ENCODE measurements at places on chromosomes 7 and 10.

DNA sequence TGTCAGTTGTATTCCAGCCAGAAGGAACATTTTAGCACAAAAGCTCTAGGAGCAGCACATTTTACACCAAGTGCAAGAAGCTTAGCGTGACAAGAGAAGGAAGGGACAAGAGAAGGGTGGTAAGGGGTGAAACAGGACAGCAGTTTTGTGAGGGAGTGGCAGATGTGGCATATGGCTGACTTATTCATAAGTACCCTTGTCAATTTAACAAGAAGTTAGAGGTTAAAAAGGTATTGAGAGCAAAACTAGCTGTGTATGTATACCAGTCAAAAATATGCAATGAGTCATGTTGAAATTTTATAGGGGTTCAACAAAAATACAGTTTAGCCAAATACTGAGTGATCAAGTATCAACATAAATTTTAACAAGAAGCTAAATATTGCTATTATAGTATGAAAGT is 561.5 kb upstream of the POT1 start:
- no peak for DNase-seq

DNA sequence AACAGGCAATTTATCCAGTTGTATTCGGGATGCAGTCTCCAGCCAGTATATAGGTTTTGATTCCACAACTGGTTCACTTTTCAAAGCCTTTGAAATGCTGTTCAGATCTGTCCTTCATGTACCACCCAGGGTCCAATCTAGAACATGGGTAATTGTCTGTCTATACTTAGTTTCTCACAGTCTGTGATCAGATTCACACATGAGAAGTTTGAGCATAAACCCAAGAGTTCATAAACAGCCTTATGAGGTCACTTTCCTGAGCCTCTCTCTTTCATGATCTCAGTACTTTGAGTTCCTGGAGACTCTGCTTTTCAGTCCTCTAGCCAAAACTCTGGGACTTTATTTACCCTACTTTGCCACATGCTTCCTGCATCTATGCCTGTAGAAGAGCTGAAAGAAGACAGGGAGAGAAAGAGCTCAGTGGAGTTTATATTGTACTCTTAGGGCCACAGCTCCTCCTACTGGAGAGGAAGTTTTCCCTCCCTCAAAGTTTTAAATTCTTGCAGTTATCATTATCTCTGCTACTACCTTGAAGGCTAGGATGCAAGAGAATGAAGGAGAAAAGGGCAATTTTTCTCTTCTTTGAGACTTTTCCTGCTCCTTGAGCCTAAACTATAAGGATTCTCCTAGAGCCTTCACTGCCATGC is 172.0 kb downstream of the ZEB1 start:
- peak; percentile 66 for DNase-seq

GRCh38 chr10:3375505-3375904 is 202.9 kb upstream of the PITRM1 start:
- no peak for DNase-seq

DNA sequence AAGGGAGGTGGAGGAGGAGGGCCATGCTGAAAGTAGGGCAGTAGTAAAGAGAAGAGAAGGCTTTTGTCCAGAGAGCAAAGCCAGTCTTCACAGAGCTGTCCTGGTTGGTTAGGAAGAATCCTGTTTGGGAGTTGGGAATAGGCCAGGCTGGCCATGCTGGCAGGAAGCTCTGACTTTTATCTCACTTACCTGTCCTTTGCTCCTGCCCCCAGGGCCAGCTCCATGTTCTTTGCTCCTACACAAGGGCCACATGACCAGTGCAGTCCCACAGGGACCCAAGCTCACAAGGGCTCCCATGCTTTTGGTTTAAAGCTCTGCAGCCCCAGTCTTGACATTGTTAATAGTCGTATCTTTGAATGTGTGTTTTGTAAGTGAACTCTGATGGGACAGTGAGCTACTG is 161.6 kb upstream of the KMT2E start:
- no peak for DNase-seq

- no peak for DNase-seq
Observed at GRCh38 chr10:97047083-97047736, 138.5 kb downstream of the SLIT1 start.

DNA sequence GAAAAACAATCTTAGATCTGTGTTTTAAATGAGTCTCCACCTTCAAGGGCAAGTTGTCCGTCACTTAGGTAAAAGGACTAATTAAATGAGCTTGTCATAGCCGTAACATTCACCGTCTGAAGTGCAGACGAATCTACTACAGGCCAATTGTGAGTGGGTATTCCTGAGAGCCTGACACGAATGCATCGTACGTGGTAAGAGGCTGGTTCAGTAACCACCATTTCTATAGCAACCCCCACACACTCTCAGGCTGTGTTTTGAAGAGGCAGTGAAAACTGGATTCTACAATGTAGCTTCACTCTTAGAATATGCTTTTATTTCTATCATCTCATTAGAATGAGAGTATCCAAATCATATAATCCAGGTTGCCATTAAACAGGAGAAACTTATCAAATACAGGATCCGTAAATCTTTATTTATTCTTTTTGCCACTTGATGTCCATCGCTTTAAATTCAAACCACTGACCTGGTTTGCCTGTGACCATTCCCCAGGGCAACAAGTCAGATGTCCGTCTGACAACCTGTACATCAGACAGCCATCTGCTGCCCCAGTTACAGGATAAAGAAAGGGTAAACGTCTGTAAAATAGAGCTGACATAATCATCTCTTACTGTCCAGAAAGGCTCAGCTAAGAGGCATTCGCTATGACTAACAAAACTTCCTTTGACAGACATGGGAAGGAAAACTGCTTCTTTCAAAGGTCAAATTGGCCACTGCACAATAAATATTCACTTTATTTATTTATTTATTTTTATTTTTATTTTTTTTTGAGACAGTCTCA is 70.3 kb upstream of the NMT2 start:
- no peak for DNase-seq

DNA sequence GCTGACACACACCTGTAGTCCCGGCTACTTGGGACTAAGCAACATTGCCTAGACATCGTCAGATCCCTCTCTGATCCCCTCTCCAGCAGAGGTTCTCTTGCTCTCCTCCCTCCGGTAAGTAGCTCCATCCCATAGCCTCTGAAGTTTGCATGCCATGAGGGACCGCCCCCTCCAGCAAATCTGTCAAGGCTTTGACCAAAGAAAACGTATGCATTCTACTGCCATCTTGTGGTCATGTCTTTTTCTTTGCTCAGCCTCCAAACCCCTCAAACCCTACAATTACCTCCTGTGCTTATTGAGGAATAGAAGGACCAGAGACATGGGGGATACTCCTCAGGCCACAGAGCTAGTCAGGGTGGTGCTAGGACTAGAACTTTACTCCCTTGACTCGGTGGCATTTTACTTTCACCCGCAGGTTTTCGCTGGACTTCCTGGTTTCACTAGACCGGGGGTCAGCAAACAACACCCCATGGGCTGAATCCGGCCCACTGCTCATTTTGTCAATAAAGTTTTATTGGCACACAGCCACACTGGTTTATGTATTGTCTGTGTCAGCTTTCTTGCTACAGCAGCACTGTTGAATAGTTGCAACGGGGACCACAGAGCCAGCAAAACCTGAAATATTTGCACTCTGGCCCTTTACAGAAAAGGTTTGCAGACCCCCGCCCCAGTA is 202.6 kb upstream of the FOXK1 start:
- DNase-seq: peak; percentile 13

GRCh38 chr7:19519443-19520021 is 189.3 kb downstream of the POLR1F start:
- no peak for DNase-seq

GRCh38 chr10:14815681-14816080 is 22.2 kb downstream of the CDNF start:
- DNase-seq: no peak

DNA sequence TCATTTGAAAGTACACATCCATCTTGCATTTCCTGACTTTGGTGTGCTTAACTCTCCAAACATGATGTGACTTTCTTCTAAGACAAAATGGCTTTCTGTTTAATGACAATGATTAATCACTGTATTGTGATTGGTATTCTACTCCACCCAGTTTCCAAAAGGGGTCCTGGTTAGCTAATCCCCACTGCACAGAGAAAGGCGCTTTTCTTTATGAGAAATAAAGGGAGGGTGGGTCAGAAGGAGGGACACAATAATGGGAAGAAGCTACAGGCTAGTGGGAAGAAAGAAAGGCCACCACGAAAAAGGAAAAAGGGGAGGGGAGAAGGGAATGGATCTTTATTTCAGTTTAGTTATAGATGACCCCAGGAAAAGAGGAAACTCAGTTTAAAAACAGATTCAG is 69.2 kb downstream of the PRTFDC1 start:
- no peak for DNase-seq

GRCh38 chr10:89622151-89622550 is 22.9 kb downstream of the PANK1 start:
- no peak for DNase-seq

All from GM12865 (cell line).